ENCODE measurements at places on chromosomes 4 and X.

GRCh38 chr4:89539374-89539773 lies 231.8 kb upstream of the GPRIN3 start:
- DNase-seq = no peak

GRCh38 chr4:1172971-1173757 lies 781 bp upstream of the SPON2 start:
- DNase-seq = peak; percentile 76

GRCh38 chr4:94032754-94033153 lies 174.9 kb upstream of the SMARCAD1 start:
- DNase-seq = no peak

- DNase-seq = no peak
Observed at GRCh38 chr4:40347472-40347871, 12.3 kb downstream of the CHRNA9 start.

DNA sequence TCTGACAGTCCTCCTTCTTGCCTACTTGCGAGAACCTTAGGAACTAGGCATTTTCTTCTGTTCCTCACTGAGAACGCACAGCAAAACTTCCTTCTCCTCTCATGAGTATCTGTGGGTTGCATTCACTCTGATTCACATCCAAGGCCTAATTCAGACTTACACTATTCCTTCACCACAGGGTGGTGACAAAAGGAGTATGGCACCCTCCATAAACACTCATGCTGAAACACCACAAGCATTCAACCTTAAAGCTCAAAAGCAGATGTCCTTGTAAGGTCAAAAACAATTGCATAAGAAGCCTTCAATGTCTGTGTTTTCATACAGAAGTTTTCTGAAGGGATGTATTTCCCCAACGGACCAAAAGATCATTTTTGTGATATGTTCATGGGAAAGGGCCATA lies 147.3 kb downstream of the CORIN start:
- no peak for DNase-seq

DNA sequence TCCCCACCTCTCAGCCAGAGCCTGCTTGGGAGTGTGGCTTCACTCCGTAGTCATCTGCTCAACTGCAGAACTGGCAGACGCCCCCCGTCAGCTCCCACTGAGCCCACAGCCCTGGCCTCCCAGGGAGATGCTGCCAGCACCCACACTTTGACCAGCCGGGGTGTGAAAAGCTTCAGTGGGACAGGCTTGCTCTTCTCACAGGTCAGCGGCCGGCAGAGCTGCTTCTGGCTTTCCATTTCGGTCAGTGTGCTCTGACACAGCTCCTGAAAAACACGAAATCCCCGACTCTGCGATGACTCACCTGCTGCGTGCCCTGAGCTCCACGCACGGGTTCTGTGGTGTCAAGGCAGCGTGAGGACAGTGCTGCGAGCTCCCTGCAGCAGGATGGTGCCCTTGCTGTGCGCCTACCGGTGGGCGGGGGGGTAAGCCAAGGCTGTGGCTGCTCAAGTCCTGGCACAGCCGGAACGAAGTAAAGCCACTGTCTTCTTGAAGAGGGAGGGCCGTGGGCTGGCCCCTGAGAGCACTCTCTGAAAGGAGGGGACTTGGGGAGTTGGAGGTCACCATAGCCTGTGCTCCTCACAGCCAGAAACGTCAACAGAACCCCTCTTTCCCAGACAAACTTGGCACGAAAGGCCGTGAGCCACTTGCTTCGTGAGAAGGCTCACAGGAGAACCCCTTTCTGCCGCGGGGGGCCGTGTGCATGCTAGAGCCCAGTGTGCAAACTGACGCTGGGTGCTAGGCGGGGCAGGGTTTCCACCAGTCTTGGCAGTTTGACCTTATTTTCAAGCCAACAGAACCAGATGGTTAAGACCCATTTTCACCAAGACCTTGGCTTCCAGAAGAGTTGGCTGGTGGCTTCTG lies 23.6 kb downstream of the NOP14 start:
- peak; percentile 10 for DNase-seq

GRCh38 chr4:128295255-128295654 lies 7.6 kb upstream of the PGRMC2 start:
- no peak for DNase-seq

DNA sequence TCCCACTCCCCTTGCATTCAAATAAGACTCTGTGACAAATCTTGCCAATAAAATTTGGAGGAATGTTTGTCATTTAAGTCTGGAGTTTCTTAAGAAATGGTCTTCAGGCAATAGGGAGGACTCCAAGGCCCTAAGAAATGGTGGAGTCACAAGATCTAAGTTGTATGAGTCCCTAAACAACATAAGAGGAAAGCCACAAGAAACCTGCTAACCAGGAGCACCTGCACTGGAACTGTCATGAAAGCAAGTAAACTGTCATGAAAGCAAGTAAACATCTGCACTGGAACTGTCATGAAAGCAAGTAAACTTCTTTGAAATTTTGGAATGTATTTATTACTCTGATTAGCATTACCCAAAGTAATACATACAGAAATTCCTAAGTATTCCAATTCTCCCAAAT lies 3.5 kb downstream of the CNOT6L start:
- no peak for DNase-seq

- no peak for DNase-seq
Observed at GRCh38 chr4:41322617-41323016, 65.9 kb downstream of the UCHL1 start.

DNA sequence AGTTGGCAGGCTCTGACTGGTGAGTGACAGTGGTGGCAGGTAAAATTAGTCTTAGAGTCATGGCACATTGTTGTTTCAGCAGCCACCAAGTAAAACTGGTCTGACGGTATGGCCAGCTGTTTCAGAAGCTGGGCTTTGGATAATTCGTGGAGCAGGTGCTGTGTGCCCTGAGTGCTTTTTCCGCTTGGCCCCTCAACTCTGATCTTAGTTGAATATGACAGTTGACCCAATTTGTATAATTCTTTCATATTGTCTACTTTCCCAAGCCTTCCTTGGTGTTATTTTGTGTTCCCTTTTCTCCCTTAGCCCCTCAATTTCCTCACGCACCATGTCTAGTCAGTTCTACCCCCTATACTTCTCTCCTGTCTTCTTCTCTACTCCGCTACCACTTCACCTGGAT lies 32.0 kb downstream of the CDS1 start:
- no peak for DNase-seq

DNA sequence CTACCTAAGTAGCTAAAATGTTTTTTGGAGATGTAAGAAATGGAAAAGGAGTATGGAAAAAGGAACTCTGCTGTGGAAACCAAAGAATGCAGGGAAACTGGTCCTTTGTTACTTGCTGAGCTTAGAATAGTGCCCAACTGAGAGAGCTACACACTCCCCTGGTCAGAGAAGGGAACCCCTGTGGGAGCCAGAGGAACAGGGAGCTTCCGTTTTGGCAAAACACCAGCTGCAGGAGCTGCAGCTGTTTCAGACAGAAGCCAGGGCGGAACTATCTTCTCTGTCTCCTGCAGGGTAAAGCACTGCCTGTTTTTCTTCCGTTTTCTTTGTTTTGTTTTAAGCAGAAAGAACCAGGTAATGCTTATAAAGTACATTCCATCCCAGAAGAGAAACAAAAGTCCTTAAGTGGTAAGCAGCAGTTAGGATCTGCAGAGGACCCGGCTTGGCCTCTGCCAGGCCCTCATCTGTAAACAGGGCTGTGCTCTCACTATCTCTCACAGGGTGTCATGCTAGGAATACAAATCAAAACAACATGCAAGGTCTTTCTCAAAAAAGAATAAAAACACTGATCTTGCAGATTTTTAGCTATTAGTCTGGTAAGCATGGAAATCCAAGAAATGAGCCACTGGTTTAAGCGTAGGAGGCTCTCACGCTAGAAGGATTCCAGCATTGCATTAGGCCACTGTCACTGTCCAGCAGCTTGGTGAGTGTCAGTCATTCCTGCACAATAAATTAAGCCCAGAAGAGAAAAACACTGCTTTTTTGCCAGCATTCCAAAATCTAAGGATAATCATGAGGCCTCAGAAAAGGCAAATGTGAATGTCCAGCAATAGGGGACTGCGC lies 76.1 kb downstream of the CHST7 start:
- DNase-seq = peak; percentile 12

DNA sequence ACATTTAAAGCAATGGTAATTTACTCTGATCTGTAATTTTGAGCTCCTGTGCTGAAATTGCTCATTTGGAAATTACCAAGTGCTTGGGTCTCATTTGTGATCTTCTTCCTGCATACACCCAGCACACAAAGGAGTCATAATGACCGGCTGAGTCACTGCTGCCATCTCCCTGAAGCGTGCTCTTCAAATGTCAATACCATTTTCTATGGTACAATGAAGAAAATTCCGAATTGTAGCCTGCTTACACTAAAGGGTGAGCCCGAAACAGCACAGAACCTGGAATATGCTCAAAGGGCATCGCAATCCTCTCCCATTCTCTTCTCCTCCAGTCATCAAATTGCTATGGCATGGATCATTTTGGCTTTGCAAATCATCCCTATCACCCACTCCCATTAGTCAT lies 140.5 kb downstream of the GRIA3 start:
- no peak for DNase-seq

DNA sequence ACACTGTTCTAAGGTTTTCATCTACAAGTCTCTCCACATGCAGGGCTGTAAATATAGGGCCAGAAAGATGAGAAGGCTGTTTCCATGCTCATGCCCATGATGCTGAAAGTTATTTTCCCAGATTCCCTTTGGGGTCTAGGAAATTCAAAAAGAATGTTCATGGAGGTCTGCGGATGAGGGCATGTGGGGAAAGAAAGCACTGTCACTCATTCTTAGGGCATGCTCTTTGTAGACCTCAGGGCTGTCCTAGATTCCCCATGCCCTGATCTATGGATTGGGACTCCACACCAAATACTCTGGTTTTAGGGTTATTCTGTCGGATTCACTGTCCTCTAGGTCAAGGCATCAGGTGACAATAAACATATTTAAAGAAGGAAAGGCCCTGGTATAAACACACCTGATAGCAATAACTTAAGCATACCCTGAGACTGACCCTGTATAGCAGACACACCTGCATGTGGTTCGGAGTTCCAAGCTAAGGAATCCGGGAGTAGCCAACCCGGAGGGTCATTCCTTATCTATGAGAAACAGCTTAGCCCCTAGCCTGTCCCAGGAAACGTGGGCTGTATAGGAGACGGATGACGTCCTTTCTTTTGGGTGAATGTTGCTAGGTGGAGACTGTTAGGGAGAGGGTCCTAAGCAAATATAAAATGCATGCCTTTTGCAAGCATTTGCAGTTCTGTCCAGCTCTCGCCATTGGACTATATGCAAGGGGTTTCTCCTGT lies 37.6 kb downstream of the LNX1 start:
- no peak for DNase-seq

DNA sequence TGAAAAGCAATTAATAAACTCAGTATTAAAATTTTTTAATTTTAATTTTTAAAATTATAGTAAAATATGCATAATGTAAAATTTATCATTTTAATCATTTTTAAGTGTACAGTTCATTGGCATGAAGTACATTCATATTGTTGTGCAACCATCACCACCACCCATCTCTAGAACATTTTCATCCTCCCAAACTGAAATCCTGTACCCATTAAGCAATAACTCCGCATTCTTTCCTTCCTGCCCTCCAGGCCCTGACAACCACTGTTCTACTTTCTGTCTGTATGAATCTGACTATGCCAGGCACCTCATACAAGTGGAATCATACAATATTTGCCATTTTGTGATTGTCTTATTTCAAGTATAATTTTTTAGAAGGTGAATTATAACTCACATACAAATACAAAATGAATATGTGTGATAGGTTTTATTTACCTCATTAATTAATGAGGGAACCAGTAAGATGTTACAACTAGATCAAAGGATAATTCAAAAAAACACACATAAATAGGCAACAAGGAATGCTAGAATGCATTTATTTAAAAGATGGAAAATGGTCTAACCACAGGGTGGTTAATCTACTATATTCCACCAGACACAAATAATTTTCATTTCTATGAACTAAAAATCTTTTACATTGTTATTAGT lies 13.1 kb upstream of the AFF1 start:
- no peak for DNase-seq

DNA sequence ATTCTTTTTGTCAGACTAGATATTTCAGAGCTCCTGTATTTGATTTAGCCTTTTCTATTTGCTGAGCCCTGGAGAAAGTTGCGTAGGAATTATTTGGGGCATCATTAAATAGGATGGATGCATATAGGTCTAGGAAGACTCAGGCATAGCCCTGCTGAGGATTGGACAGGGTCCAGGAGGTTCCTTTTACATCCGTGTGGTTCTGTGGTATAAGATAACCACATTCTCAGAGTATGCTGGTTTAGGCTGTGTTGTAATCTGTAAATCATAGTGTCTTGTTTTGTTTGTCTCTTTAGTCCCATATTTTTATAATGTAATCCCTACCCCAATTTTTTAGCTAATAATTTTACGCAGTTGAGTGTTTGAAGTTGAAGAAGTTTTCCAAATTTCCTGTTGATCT lies 513.7 kb downstream of the RPA4 start:
- no peak for DNase-seq

- DNase-seq = no peak
Observed at GRCh38 chr4:86948276-86948675, 13.5 kb downstream of the AFF1 start.

DNA sequence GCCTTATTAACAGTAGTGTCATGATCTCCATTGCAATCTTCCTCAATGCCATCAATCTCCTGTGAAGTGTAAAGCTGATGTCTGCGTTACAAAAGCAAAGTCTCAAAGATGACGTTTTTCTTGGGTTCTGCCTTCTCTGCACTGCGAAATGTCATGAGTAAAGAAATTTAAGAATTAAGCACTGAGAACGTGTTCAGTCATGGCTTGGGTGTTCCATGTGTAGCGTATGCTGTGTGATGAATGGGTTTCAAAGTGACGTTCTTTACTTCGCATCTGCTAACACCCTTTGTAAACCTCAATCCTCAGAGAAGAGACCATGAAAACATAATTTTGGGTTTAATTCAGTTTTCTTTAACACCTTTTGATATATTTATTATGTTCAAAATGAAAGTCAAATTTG lies 999 bp downstream of the NAP1L5 start:
- DNase-seq = no peak

- DNase-seq = no peak
Observed at GRCh38 chr4:158261480-158261879, 51.2 kb downstream of the TMEM144 start.

GRCh38 chrX:110584083-110584482 lies 211.5 kb downstream of the CHRDL1 start:
- no peak for DNase-seq

- no peak for DNase-seq
Observed at GRCh38 chr4:12145768-12146167, 717.1 kb upstream of the HS3ST1 start.

- no peak for DNase-seq
Observed at GRCh38 chrX:11039926-11040325, 71.2 kb upstream of the HCCS start.

DNA sequence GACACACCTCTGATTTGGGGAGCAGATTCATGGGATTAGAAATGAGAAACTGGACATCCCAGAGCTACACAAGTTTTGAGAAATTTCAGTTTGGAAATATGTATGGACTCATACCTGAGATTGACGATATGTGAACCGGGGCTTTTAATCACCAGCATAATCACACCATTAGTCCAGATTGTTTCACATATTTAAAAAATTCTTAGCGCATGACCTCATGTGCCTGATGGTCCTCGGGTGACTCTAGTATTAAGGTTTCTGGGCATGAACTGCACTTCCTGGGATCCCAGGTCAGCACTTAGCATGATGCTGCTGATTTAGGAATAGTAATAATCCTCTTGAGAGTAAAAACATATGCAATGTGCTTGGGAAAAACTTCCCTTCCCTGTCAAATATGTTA lies 91.9 kb upstream of the BCOR start:
- DNase-seq = no peak

GRCh38 chr4:125187226-125188176 lies 127.3 kb upstream of the FAT4 start:
- no peak for DNase-seq
